ENCODE measurements at places on chromosomes 3 and 15. TPM values are rescaled to one million over a fixed set of nuclear protein-coding genes. Genes with fewer than 3 reads are reported as not detected.

DNA sequence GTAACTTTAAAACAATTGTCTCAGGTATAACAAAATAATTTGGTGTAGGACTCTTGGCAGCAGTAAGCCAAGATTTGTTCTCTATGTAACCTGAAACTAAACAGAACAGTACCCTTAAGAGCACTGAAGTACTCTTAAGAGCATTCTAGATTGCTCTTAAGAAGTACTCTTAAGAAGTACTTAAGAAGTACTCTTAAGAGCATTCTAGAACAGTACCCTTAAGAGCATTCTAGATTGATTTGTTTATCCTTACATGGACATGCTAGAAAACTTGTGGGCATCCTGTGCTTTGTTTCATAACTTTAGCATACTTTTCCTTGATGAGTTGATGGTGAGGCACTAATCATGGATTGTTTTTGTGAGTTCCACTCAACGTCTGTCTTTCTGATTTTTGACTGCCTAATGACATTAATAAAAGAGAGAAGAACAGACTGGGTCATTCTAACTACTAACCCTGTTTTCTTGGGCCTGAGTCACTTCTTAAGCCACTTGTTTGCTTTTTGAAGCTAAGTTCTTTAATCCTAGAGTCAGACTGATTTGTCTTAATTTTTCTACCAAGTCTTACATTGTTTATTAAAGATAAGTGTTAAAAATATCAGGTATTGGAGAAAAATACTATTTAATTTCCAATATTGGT is 57.2 kb upstream of the UTS2B start:
- no peak for DNase-seq

GP5 gene
- 1.3 TPM for total RNA-seq

GRCh38 chr3:184380627-184381260 is 890 bp downstream of the CHRD start:
- no peak for DNase-seq

DNA sequence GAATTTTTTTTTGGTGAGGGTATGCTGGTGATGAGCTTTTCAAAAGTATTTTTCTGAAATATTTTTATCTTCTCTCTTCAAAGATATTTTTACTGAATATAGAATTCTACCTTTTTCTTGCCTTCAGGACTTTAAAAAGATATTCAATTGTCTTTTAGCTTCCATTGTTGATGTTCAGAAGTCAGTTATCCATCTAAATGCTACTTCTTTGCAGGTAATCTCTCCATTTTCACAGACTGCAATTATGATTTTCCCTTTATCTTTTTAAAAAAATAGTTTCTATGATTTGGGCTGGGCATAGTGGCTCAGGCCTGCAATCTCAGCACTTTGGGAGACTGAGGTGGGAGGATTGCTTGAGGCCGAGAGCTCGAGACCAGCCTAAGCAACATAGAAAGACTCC is 222.4 kb downstream of the IL20RB start:
- DNase-seq = no peak

LRRIQ4 gene
- not detected for total RNA-seq

- DNase-seq = peak; percentile 42
Measured at GRCh38 chr15:73244333-73244732, 124.4 kb downstream of the HCN4 start.

LINGO1 gene
- not detected for total RNA-seq

GRCh38 chr3:44120721-44121582 is 120.7 kb upstream of the TOPAZ1 start:
- DNase-seq = no peak

DNA sequence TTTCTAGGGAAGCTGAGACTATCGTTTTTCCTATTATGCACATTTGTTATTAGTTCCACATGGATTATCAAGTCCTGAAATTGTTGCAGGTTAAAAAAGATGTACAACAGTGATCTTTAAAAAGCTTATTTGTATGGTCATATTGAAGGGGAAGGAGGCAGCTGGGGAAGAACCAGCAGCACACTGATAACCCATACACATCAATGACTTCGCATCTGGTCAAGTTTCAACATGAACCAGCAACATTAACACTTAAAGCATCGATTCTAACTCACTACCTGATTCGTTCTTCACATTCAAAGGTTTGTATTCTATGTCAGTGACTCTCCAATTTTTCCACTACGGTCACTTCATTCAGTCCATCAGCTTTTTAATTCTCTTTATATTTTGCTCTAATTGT is 56.4 kb downstream of the NCEH1 start:
- no peak for DNase-seq

DNA sequence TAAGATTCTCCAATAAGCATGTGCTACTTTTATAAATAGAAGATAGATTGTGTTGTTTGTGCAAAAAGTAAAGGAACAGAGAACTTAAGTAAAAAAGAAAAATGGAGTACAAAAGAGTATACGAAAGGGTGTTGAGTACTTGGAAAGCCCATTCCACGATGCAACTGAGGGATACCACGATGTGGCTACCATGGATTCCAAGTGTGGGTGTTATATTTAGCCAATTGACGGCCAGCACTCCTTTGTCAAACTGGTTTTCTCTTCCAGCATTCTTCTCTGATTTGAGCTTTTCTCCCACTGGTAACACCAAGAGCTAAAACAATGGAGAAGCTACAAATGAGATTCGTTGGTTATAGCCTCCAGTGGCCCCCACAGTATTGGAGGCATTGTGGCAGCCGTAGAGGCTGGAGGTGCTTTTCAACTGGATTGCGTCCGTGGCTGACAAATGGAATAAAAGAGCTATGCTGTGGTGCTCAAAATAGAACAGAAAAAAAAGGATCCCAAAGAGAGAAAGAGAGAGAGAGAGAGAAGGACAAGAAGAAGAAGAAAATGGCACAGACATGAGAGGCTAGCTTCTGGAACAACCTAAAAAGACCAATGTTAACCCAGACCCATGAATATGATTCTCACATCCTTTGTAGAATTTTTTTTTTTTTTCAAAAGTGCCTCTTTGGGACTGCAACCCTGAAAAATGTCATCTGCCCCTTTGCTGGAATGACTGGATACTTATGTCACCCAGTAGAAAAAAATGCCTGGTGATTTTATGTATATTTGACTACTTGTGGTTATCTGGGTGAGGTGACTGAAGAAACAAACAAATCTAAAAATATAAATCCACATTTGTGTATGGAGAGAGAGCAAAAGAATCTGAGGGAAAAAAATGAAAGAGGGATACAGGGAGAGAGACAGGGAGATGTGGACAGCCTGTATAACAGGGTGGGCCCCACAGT is 345.1 kb downstream of the RORA start:
- no peak for DNase-seq

- DNase-seq = no peak
Measured at GRCh38 chr3:78116874-78117273, 1077.0 kb downstream of the ROBO2 start.

- DNase-seq = no peak
Measured at GRCh38 chr3:153163393-153163724, 1.3 kb downstream of the RAP2B start.

DNA sequence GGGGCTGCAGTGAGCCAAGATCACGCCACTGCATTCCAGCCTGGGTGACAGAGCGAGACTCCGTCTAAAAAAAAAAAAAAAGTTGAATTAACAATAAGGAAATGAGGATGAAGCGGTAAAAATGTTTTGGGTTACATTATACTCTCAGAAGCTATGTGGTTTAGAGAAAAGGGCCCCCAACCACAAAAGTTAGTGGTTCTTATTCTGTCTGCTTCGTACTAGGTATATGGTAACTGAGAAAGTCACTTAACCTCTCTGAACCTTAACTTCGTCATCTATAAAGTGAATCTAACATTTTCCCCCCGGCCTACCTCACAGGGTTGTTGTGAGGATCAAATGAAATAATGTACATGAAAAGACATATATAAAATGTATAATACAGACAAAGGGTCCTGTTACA is 38.4 kb upstream of the EHHADH start:
- DNase-seq = no peak

NDUFB5 gene
- 102 TPM for total RNA-seq

LRRC31 gene
- total RNA-seq = not detected

DNA sequence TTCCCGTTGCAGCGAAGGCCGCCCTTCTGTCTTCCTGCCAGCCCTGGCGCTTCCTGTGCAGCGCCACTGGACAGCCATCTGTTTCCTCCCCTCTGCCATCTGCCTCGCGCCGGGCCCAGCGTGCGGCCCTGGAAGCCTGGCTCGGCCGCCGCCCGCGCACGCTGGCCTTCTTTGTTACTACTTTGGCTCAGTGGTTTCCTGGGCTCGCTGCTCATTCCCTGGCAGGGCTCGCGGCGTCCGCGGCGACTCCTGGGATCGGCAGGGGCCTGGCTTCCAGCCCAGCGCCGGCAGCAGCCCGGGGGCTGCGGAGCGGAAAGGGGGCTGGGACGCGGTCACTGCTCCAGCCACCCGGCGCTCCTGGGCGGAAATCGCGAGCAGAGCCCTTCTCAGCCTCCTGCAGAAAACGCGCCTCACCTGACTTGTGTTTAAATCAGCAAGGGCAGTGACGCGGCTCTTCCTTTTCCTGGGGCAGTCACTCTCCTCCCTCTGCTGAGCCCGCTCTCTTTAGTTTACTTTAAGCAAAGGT is 10.0 kb downstream of the CMTM7 start:
- DNase-seq = peak; percentile 71

GRCh38 chr3:123843668-123844067 is 40.5 kb downstream of the MYLK start:
- no peak for DNase-seq

DNA sequence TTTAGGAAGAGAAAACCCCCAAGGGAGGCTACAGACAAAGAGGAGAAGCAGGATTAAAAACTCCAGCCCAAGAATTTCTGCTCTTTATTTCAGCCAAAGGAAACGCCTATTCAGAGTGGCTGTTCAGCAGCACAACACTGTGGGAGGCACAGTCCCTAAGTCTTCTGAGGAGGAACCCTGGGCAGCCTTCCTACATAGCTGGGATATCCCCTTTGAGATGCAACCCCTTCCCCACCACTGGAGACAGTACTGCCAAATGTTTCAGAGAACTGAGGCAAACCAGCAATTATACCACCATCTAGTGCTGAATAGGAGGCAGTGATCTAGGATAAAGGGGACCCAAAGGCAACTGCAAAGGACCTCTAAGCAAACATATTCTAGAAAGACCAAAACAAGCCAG is 168.1 kb downstream of the VPS13C start:
- DNase-seq = no peak

- no peak for DNase-seq
Measured at GRCh38 chr3:60826511-60826910, 424.7 kb downstream of the FHIT start.

MTMR10 gene
- total RNA-seq = 23.3 TPM

DNA sequence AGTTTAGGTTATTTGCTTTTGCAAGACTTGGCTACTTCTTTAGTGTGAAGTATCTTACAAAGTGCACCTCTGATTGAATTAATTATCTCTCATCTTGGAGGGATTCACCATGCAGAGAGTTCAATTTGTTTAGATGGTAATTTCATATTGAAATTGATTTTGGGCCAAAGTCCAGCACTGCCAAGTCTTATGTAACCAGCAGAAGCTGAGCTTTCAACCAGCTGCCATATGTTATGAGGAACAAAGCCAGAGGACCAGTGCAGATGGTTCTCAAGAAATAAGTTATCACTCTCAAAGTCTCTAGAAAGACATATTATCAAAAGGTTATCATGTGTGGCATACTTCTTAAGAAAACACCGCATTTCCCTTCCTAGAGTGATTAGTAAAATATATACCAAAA is 29.0 kb downstream of the ABHD6 start:
- no peak for DNase-seq

- no peak for DNase-seq
Measured at GRCh38 chr15:29172742-29173725, 96.6 kb downstream of the NSMCE3 start.

- peak; percentile 71 for DNase-seq
Measured at GRCh38 chr3:12135029-12135657, 23.6 kb downstream of the TIMP4 start.

- no peak for DNase-seq
Measured at GRCh38 chr15:87345961-87346360, 910.6 kb downstream of the NTRK3 start.

STT3B gene
- total RNA-seq = 201 TPM

DNA sequence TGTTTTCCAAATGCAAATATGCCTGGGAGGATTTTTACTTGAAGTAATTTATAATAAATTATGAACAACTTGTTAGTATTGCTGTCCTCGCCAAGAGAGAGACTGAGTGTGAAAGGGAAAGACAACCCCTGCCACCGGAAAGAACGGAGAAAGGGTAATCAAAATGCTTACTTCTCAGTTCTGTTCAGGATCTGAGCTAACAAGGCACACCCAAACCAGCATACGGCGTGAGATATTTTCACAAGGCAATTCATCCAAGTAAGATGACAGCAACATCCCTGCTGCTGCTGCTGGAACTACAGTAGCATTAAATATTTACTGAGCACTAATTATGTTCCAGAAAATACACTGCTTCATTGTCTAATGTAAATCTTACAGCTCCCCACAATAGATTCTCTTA is 96.1 kb downstream of the KBTBD8 start:
- DNase-seq = no peak

GOLGA6D gene
- total RNA-seq = not detected

DNA sequence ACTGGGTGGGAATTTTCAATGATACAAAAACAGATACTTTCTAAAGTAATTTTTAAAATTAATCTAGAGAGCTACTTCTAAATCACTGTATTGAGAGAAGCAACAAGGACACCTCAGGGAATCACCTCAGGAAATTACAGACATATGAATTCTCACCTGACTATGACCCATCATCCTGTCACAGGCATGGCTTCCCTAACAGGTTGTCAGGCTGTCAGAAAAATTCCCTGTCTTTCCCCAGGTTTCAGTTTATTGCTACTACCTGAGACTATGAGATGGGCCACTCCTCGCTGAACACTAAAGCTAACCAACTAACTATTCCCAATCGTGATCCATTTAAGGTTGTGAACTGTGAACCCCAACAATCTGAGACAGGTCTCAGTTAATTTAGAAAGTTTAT is 66.1 kb downstream of the CD200 start:
- no peak for DNase-seq

All from activated CD4-positive, alpha-beta memory T cell treated with anti-CD3 and anti-CD28 coated beads, Interleukin-2, amount 10 ng/mL, durations not matched to agents 7 days and 5 days (primary cell).